WTC11 (cell line): ENCODE measurements at places on chromosomes 12 and 14. TPM values are rescaled to one million over a fixed set of nuclear protein-coding genes. Genes with fewer than 3 reads are reported as not detected.

DNA sequence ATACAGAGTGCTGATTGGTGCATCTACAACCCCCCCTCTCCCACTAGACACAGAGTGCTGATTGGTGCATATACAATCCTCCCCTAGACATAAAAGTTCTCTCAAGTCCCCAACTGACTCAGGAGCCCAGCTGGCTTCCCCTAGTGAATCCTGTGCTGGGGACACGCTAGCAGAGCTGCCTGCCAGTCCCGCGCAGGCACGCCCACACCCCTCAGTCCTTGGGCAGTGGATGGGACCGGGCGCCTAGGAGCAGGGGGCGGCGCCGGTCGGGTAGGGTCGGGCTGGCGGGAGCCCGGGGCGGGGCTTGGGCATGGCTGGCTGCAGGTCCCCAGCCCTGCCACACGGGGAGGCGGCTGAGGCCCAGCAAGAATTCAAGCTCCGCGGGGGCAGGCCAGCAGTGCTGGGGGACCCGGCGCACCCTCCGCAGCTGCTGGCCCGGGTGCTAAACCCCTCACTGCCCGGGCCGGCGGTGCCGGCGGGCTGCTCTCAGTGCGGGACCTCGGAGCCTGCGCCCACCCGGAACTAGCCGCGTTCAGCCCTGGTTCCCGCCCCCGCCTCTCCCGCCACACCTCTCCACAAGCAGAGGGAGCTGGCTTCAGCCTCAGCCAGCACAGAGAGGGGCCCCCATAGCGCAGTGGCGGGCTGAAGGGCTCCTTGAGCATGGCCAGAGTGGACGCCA, 64.3 kb upstream of the DDHD1 start:
- peak; percentile 93 for DNase-seq

GRCh38 chr14:55131370-55132137, 2.5 kb downstream of the LGALS3 start:
- no peak for DNase-seq

DNA sequence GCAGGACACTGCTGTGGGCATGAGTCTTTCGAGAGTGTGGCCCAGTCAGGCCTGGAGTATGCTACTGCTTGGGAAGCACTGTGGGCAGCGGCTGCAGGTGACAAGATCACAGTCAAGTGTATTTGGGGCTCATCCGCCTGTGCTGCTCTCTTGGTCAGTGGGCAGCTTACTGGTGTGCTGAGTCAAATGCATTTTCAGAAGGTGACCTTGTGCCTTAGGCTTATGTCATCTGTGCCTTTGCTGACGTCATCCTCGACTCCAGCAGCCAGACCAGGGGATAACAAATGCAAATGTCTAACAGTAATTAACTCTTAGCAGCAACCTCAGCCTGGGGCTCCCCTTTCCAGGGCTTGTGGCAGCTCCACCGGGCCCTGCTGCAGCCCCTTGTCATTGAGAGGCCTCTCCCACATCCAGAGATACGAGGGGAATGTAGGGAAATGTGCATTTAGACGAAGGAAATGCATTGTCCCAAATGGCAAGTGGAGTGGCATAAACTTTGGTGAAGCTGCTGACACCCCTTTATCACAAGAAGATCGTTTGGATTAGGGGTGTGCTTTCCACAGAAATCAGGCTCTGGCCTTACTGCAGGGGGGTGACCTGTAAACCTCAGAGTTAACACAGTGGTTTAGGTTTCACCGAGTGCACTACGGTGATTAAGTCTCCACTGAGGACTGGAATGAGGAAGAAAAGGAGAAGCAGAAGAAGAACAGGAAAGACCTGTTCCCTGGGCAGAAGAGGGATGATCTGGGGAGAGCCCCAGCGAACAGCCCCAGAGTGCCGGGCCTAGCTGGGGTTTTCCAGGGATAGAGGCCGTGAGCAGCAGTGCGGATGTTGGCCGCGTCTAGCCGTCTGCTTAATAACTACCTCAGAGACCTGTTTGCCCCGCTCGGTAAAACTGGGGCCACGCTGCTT, 39.7 kb downstream of the PSMA6 start:
- no peak for DNase-seq

GRCh38 chr12:6053541-6053940, 70.9 kb downstream of the VWF start:
- DNase-seq: no peak

DNA sequence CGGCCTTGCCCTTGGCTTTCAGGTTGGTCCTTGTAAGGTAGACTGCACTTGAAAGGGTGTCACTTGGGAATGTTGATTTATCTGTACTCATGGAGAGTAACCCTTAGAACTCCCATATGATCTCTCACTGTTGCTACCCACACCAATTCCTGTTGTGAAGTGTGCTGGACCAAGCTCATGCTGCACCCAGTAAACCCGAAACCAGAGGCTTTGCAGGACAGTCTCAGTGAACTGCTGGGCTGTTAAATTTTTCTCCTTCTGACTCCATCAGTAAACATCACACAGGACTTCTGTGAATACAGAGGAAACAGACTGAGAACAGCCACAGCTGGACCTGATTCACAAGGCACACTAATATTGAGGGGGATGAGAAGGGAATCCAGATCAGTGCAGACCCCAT, 783.0 kb downstream of the TMEM121 start:
- DNase-seq: no peak

DNA sequence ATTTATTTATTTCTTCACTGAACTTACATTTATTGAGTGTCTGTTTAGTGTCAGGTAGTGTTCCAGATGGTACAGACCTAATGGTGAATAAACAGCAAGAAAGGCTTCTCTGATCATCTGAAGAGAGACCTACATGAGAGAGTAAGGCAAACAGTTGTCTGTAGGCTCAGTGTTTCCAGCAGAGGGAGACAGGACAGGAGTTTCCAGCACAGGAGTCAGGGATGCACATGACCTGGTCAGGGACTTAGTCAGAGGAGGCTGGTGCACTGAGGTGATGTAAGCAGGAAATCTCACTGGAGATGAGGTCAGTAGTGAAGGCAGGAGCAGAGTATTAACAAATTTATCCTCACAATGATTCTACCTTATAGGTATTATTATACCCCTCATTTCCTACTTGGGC, 233.2 kb downstream of the MDGA2 start:
- DNase-seq: peak; percentile 23

GRCh38 chr12:9674226-9674590, 4.7 kb downstream of the CLEC2D start:
- no peak for DNase-seq

DNA sequence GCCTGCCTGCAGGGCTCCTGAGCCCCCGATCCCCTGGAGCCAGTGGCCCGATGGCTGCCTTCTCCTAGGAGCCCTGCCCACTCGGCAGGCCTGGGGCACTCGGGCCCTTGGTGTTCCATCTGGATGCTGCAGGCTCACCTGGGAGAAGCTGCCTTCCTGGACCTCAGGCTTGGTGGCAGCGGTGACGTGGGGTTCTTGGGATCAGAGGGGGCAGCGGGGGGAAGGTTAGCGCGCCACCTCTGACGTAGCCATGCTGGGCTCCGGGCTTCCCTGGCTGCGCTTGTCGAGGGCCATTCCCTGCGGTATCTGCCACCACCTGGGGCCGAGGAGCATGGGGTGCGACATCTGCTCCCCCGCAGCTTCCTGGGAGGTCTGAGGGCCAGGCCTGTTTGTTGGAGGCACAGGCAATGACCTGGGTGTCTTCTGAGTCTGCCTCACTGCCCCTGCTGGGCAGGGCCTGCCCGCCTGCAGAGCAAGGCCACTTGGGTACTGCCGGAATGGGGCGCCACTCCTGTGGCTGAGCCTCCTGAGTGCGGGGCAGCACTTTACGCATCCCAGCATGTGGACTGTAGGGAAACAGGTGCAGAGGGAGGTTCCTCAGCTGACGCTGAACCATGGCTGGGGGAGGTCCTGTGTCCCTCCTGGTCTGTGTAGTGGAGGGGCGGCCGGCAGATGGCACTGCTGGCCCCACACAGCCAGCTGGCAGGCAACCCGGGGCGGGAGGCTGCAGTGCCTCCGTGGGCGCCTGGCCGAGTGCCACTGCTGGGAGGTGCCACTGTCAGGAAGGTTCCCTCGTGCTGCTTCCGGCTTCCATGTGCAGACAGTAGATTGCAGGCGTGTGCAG, 20.3 kb downstream of the MTA1 start:
- no peak for DNase-seq

DNA sequence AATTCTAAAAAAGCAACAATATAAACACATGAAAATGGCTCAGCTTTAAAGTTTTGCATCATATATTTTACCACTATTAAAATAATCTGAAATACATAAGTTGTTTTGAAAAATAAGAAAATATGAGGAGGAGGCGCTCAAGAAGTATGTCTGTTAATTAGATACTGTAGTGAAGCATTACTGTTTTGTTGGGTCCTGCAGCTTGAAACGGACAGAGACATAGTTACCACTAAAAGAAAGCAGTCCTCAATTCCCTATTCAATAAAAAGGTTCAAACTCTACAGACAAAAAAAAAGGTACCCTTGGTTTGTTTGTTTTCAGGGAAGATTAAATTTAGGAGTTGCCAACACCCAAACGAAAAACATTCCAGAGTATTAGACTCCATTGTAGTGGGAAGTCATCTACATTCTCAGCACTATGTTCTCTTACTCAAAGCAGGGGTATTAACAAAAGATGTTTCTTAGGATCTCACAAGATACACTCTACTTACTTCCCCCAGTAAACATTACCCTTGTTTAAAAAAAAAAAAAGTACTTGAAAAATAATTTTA, 3.0 kb downstream of the PAWR start:
- no peak for DNase-seq

DNA sequence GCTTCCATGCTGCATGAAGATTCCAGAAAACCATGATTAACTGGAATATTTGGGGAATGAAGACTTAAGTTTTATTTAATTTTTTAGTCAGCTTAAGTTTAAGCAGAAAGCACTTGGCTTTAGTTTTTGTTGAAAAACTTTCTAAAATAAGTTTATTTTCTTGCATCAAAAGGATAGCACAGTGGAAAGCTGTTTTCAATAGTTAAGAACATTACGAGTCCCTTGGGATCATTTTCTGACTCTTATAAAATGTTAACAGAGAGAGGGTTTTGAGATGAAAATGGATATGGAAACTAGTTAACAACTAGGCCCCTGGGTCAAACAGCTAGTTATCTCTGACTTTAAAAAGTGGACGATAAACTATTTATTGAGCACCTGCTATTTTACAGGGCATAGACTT, 181.9 kb upstream of the SLC38A2 start:
- DNase-seq: no peak

DNA sequence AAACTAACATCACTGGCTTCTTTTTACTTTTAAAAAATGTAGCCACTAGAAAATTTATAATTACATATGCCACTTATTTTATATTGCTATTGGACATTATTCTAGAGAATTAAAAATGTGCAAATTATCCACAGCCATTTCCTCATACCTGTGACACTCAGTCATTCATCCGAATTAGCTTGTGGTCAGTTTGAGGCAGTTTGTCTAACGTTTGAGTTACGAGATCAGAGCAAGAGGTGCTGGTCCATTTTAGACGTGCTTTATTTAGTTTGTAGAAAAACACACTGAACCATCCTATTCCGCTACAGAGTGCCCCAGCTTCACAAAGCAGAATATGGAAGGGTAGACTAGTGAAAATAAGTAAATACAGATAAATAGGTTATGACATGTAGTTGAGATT, 513.0 kb downstream of the NRXN3 start:
- DNase-seq: no peak

DNA sequence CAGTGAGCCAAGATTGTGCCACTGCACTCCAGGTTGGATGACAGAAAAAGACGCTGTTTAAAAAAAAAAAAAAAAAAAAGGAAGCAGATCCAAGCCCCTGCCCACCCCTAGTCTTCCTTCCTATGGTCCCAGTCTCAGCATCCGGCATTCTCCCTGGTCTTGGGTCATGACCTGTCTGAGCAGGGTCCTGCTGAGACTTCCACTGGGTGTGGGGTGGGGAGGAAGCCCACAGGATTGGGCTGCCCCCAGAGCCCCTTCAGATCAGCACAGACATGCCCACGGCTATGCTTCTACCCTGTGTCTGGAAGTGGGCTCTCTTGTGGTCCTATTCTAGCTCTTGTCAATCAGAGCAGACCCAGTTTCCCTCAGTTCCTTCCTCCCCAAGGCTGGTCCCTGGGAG, 12.6 kb upstream of the PLEK2 start:
- no peak for DNase-seq

DNA sequence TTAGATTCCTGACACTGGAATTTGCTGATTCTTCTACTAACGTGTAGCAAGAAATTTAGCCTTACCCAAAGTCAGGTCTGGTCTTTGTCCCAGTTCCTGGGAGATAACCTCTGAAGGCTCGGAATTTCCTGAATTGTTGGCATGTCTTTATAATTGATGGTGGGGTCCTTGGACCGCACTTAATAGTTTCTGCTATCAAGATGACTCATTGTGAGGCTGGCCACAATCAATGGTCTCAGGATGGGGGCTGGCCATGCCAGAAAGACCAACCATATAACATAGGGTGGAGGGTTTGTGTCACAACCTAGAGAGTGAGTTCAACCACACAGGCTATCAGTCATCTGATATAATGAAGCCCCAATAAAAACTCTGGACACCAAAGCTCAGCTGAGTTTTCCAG, 259.7 kb downstream of the DAD1 start:
- no peak for DNase-seq

GRCh38 chr12:88677464-88677863, 97.2 kb upstream of the KITLG start:
- no peak for DNase-seq

- DNase-seq: no peak
Measured at GRCh38 chr14:29240066-29240465, 473.5 kb downstream of the FOXG1 start.

DNA sequence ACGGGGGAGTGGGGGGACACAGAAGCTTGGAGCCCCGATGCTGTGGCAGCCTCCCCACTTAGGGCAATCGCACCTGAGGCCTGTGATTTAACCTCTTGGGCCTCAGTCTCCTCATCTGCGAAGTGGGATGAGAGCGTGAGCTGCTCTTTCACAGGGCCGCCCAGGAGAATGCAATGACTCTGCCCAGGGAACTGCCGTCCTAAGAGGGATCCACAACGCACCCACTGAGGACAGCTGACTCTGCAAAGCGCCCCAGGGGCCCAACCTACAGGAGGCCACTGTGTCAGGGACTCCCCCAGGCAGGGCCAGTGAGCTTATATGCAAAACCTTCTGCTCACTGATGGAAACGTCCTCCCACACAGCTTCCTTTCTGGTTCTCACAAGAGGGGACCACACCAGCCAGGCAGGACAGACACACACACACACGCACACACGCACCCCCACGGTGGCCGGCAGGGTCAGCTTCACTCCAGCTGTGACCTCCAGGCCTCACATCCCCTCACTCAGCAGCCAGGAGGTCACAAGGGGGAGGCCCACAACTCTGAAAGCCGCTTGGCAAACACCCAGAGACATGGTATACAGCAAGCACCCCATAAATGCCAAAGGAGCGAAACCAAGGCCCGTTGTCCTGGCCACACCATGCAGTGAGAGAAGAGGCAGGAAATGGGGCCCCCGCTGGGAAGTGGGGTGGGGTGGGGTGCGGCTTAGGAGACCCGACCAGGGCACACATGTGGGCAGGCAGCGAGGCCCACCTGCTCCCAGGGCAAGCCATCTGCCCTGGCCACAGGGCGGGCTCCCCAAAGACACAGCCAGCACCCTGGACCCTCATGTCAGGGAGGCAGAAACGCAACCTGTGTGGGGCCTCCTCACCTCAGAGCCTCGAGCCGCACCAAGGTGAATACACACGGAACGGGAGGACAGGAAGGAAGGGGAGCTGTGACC, 73.3 kb downstream of the NCOR2 start:
- DNase-seq: no peak

The SH2B3 gene
- 20.5 to 31.8 TPM (median 20.7 TPM) in 3 replicates for total RNA-seq

The PPM1H gene
- 37.1 to 45.6 TPM (median 40.9 TPM) in 3 replicates for total RNA-seq

The SMARCD1 gene
- total RNA-seq: 150 to 165 TPM (median 152 TPM) in 3 replicates

The RNF31 gene
- total RNA-seq: 63.0 to 86.2 TPM (median 68.4 TPM) in 3 replicates

The KRT75 gene
- total RNA-seq: not detected in 3 replicates

The NANOG gene
- total RNA-seq: 330 to 387 TPM (median 352 TPM) in 3 replicates

The ATF1 gene
- 34.6 to 36.6 TPM (median 34.8 TPM) in 3 replicates for total RNA-seq

The DAO gene
- total RNA-seq: 0.17 TPM in 1 of 3 replicates, not detected in the others

The WNT5B gene
- 4.3 to 4.6 TPM (median 4.5 TPM) in 3 replicates for total RNA-seq
